ENCODE measurements at places on chromosomes 3 and 15.

DNA sequence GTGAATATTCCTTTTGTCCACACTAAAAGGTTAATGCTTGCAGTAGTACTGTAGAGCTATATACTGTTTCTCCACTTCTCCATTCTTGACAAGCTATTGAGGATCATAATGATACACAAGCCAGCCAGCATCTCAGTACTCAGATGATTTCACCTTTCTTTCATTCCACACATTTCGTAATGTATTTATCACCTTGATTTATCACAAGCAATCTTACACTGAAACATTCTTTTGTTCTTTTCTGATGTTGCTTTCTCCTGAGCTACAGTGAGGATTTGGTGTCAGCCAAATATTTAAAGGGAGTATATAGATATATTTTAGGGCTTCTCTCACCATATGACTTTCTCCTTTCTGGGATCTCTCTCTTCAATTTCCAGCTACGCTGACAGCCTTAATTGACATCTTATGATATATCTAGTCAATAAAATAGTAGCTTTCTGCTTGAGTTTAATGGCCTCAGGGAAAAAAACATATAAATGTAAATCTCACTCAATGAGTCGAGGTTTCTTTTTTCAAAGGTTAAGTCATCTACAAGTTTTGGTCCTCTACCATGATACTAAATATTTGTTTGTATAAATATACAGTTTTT lies 1327.0 kb downstream of the NSUN3 start:
- no peak for DNase-seq

GRCh38 chr15:88797663-88798339 lies 5.4 kb upstream of the ACAN start:
- no peak for DNase-seq

DNA sequence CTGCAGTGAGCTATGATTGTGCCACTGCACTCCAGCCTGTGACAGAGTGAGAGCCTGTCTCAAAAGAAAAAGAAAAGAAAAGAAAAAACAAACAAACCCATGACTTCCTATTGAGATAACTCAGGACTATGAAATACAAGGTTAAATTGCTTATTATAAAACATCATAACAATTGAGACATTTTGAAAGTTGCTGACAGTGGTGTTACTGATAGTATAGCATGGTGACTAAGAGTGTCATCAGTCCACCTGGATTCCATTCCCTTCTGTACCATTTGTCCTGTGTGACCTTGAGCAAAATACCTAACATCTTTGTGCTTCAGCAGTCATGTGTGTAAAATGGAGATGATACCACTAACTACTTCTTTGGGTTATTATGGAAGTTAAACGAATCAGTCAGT lies 49.1 kb downstream of the ARHGEF26 start:
- no peak for DNase-seq

DNA sequence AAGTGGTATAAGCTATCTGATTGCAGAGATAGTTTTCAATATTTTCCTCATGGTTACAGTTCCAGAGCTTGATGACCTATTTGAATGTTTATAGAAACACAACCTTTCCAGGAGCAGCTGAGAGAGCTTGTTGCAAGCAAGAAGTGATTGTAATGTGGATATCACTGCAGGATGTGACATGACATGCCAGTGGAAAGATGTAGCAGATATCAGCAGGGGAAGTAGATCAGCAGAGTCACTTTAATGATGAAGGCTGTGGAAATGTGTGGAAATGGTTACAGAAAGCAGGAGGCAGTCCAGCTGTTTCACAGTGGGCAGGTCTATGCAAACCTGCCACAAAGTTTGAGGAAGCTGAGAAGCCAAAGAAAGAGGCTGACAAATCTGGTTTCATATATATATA lies 21.0 kb downstream of the TMEM158 start:
- DNase-seq, result no peak

DNA sequence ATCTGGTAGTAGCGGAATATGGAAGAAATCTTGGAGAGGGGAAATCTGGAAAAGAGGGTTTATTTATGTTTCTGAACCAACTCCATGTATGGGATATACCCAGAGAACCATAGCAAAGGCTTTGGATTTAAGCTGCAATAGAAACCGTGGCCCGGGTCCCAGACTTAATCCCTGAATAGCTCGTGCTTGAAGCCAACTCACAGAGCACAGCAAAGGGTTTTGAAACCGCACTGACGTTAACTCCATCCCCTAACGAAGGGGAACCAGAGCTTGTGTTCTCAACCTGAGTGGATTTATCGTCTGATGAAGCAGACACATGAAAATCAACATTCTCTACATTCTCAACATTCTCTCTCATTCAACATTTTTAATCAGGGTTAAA lies 154.6 kb downstream of the APBA2 start:
- no peak for DNase-seq

DNA sequence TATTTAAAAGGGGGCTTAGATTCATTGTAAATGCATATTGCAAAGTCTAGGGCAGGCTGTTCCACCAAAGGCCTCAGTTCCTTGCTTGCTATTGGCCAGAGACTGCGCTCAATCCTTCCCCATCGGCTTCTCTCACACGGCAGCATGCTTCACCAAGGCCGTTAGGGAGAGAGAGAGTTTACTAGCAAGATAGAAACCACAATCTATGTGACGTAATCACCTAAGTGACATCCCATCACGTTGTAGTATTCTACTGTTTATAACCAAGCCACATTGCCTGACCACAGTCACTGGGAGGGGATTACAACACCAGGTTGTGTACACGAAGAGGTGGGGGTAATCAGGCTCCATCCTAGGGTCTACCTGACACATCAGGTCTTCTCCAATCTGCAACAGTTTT lies 16.0 kb upstream of the NPAP1 start:
- DNase-seq, result no peak

GRCh38 chr3:14843321-14843720 lies 24.6 kb downstream of the FGD5 start:
- DNase-seq, result no peak

DNA sequence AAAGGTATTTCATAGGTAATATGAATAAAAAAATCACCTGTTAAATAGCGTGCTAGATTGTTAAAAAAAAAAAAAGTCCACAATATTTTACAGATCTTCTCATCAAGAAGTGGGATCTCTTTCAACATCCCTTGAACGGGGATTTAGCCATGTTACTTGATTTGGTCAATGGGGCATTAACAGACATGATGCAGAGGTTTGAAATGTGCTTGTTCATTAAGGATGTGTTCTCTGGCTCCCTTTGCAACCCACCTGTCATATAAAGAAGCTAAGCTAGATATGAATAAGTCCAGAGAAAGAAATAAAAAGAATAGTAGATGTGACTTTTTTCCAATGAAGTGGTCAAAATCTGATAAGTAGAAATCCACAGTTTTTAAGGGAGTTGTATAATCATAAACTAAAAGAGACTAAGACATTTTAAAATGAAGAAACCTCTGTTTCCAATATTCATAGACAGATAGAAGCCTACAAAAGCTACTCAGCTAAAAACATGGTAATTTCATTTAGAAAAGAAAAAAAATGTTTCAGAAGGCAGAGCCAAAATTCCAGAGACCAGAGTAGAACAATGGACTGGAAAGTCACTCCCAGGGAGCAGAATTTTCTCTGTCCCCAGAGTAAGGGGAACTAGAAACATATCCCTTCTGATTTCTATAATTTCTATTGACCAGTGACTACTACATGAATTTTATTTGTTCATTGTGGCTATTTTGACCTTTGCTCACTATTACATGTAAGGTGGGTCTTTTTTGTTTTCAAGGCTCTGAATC lies 79.2 kb downstream of the PLSCR2 start:
- no peak for DNase-seq

GRCh38 chr3:155292693-155293092 lies 790 bp downstream of the STRIT1 start:
- DNase-seq, result no peak

GRCh38 chr15:70420086-70420947 lies 322.6 kb upstream of the TLE3 start:
- no peak for DNase-seq

All from GM13977 (cell line).